GM23248 (cell line): ENCODE measurements at places on chromosomes 12 and 14. TPM values are rescaled to one million over a fixed set of nuclear protein-coding genes. Genes with fewer than 3 reads are reported as not detected.

Gene TMTC1
- polyA plus RNA-seq = 6.1 and 6.8 TPM in 2 replicates

Gene NYNRIN
- 2.2 and 2.5 TPM in 2 replicates for polyA plus RNA-seq

Gene OAS2
- 0.56 and 1.4 TPM in 2 replicates for polyA plus RNA-seq

Gene RITA1
- 12.5 and 15.6 TPM in 2 replicates for polyA plus RNA-seq

Gene JAG2
- 0.25 TPM in 1 of 2 replicates, not detected in the other for polyA plus RNA-seq

Gene HOTAIR
- not detected in 2 replicates for polyA plus RNA-seq

Gene GIT2
- 42.1 TPM in 2 replicates for polyA plus RNA-seq

Gene HPD
- not detected in 2 replicates for polyA plus RNA-seq

Gene NEUROD4
- 0.04 TPM in 1 of 2 replicates, not detected in the other for polyA plus RNA-seq

Gene RAD9B
- polyA plus RNA-seq = 0.19 and 0.22 TPM in 2 replicates

Gene HOXC5
- polyA plus RNA-seq = 0.65 and 1.3 TPM in 2 replicates

Gene FGF23
- polyA plus RNA-seq = not detected in 2 replicates

Gene RD3L
- not detected in 2 replicates for polyA plus RNA-seq

Gene BCL2L14
- not detected in 2 replicates for polyA plus RNA-seq

- no peak for DNase-seq
Measured at GRCh38 chr12:50213439-50213838, 46.3 kb upstream of the CERS5 start.

DNA sequence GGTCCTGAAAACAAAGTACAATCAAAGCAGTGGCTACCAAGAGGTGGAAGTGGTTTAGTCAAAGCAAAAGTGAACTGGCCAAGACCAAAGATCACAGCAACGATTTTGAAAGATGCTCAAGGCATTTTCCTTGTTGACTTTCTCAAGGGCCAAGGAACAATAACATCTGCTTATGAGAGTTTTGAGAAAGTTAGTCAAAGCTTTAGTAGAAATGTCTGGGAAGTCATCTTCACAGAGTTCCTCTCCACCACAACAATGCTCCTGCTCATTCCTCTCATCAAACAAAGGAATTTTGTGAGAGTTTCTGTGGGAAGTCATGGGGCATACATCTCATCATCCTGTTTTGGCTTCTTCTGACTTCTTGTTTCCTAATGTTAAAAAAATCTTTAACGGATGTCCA lies 80.1 kb downstream of the PLEKHA5 start:
- no peak for DNase-seq

GRCh38 chr12:15789220-15790171 lies at the start of gene EPS8:
Gene EPS8, minus strand, starts transcription at chr12:15789388. Its CDS starts 106,437 bp downstream, at chr12:15682951.
- peak; percentile 95 for DNase-seq

- no peak for DNase-seq
Measured at GRCh38 chr12:102481705-102482425, 1.5 kb upstream of the IGF1 start.

- DNase-seq = no peak
Measured at GRCh38 chr14:92687681-92688433, 60.6 kb downstream of the LGMN start.

DNA sequence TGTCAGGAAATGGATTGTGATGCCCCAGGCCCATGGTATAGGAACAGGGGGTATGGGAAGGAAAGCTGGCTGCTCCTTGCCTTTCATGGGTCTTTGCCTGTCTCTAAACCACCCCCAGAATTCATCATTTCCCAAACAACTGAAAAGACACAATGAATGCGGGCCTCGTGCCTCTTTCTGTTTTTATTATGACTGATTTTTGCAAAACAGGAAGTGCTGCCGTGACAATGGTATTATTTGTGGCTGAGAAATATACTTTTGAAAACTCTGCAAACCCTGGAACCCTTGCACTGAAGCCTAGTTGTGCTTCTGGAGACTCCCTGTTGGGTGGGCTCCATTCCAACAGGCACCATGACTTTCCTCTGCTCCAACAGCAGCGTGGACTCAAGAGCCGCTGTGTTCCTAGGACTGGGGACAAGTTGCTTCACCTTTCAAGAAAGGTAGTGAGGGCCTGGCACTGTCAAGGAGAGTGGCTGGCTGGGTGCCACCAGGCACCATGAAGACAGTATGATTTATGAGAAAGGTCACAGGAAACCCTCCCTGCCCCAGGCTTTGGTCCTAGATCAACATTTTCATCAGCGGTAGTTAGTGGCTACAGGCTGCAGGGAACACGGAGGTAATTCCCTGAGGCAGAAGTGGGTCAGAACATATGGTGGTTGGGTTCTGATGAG lies 4.8 kb upstream of the DGLUCY start:
- DNase-seq = no peak

DNA sequence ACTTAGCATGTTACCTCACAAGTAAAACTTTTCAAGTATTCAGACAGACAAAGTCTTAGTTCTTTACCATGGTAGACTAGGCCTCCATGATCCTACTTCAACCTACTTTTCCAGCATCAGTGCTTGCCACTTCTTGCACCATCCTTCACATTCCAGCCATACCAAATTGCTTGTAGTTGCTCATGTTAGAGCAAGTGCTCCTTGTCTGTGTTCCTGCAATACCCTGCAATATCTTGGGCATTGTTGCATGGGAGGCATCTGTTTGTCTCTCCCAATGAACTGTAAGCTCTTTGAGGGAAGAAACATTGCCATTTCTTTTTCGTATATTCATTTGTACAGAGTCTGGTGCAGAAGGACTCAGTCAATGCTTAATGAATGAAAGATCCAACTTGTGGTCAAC lies 78.0 kb downstream of the SRGAP1 start:
- DNase-seq = peak; percentile 61

DNA sequence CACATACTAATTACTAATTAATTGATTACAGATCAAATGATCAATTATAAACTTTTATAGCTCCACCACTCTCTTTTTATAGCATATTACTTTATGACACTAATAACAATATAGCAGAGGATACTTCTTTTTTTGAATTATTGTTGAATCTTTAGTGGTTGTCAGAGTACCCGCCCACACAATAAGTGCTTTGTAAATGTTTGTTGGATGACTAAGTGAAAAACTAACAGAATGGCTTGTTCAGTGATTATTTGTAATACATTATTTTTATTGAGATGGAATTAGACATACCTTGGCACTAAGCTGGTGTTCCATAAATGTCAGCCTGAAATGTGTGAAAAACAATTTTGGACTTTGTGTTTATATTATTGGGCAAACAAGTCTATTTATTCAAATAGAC lies 670.5 kb upstream of the ATXN7L3B start:
- DNase-seq = no peak

GRCh38 chr12:93502802-93503623 lies 35.7 kb downstream of the MRPL42 start:
- DNase-seq = peak; percentile 64

GRCh38 chr12:77992760-77993159 lies 162.1 kb downstream of the NAV3 start:
- DNase-seq = no peak

GRCh38 chr12:3556716-3557115 lies 65.7 kb downstream of the PRMT8 start:
- no peak for DNase-seq

DNA sequence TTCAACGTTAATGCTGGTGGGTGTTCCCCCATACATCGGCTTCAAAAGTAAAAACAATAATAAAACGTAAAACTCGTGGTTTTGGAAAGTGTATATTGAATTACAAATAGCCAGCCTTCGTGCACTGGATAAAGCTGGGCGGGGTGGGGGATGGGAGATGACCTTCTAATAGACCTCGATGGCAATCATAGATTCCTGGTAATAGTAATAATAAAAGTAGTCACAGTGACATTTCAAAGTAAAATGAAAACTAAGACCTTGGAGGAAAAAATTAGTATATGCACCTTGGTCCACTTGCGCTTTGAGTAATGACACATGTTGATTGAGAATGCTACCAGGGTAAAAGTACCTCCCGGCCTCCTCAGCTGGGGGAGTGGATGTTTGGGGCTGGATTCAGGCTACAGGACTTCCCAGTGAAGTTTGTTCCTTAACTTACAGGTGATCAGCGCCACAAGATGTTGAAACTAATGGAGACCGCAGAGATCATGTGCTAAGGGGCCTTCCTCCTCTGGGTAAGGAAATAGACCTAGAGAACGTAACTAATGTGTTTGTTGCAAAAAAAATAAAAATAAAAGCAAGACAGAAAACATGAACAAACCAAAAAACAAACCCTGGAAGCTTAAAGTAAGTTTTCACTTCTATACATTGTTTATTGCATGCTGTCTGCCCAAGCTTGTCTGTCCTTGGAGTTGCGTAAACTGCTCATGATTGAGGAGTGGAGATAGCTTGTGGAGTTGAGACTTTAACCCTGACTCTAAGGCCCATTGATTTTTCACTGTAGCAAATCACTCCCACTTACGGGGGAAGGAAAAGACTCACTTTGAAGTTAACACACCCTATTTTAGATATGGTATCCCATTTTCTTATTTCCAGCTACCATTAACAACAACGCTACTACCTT lies 907 bp upstream of the LRIG3 start:
- peak; percentile 3 for DNase-seq

DNA sequence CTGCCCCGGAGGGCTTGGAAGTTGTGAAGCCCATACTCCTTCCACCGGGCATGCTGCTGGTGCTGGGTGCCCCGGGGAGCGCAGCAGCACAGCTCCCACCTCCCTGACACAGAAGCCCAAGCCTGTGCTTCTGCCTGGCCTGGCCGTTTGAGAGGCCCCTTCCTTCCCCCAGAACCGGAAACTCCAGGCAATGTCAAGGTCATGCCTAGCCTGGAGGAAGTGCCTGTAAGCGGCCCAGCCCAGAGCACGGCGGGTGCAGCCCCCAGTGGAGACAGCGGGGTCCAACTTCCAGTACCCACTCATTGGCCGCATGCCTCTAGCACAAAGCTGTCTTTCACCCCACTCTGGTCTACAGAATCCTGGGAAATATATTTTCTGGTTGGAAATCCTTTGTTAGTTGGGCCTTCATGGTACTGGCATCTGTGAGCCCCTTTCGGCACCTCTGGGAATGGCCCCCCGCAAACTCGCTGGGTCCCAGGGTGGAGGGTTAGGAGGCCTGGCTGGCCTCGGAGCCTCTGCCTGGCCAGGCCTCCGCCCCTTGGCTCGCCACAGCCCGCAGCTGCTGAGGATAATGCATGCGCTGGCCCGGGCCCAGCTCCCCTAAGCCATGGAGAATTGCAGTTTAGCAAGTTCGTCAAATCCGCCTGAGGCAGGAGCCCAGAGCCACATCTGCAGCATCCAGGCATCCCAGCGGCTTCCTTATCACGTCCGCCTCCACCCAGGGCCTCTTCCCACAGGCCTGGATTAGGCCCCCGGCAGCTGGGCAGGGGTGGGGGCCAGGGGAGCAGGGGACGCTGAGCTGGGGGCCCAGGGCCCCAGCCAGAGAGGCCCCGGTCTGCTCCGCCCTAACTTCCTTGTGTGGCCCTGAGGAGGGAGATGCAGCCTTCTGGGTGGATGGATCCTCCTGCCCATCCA lies 48.9 kb upstream of the DLK1 start:
- DNase-seq = no peak

DNA sequence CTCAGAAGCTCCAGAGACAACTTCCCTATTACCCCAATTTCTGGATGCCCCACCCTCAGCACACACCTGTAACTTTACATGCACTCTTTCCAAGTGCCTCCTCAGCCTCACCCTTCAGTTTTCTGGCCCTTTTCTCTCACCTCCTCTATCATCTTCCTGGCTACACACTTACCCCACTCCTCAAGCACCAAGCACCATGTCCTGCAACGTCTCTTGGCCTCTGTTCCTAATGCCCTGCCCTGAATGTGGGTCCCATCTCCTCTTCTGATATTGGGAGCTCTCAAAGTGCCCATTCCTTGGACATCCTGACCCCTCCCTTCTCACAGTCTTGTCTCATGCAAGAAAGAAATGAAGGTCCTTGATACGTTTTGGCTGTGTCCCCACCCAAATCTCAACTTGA lies 1.2 kb downstream of the KRT72 start:
- DNase-seq = no peak

DNA sequence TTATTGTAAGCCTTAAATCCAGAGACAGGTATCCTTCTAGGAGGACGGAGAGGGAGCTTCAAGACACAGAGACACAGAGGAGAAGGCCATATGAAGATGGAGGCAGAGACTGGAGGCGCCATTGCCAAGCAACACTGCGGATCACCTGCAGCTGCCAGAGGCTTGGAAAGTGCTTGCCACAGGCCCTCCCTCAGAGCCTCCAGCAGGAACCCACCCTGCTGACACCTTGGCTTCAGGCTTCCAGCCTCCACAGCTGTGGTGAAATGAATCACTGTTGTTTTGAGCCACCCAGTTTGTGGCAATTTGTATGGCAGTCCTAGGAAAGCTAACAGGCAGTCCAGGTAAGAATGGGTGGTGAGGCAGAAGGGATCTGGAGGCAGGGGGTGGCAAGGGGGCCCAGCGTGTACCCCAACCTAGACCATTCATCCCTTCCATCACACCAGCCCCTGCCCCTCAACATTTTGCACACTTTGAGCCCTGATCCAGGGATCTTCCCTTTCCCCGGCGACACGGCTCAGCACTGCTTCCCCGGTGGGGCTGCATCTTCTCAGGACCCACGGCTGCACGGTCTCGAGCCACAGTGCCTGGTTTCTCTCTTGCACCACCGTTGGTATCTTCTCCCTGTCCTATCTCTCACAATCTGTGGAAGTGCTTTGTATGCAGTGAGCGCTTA lies 22.3 kb upstream of the BCDIN3D start:
- no peak for DNase-seq

GRCh38 chr12:22100958-22101748 lies 55.1 kb downstream of the CMAS start:
- DNase-seq = peak; percentile 65

- DNase-seq = peak; percentile 91
Measured at GRCh38 chr12:53172352-53172751, 8.2 kb upstream of the ZNF740 start.

DNA sequence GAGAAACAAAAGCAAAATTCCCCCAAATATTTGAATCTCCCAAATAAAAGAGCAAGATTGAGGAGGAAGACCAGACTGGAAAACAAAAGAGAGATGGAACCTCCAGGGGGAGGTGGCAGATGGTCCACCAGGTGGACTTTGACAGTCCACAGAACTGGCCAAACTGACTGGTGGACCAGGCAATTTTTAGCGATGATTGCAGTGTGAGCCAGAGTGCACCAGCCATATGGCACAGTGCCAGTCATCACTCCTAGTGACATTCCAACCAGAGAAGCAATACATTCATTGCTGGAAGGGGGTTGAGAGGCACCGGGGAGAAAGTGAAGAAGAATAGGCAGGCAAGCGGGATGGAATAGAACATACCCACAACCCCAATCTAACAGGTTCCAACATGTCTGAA lies 182.9 kb downstream of the EXOC5 start:
- DNase-seq = no peak

DNA sequence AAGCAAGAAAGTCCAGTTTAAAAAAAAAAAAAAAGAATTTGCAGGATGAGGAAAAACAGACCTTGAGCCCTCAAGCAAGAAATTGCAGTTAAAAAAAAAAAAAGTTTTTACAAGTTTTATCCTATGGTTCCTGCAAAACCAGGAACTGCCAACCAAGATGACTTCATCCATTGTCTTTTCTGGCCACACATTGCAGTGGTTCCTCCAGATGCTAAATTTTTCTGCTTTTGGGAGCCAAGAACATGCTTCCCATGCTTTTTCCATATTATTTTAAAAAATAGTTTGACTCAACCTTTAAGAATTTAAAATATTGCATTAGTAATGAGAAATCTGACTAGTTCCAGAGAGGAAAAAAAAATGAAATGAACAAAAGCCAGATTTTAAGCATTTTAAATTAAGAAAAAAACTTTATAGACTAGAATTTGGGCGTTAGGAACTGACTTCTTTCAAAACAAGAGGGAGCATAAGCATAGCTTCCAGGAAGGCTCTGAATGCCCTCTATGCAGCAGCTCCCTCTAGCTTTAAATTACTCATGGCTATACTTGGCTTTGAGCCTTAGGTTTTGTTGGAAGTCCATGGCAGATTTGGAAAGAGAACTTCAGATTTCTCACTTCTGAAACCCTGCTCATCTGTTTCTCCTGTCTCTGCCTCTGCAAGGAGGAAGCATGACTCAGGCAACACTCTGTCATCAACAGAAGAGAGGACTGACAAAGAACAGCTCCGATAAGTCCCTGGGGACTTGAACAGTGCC lies 124.5 kb downstream of the GPR65 start:
- peak; percentile 95 for DNase-seq
